ENCODE measurements at places on chromosomes 1 and 21.

DNA sequence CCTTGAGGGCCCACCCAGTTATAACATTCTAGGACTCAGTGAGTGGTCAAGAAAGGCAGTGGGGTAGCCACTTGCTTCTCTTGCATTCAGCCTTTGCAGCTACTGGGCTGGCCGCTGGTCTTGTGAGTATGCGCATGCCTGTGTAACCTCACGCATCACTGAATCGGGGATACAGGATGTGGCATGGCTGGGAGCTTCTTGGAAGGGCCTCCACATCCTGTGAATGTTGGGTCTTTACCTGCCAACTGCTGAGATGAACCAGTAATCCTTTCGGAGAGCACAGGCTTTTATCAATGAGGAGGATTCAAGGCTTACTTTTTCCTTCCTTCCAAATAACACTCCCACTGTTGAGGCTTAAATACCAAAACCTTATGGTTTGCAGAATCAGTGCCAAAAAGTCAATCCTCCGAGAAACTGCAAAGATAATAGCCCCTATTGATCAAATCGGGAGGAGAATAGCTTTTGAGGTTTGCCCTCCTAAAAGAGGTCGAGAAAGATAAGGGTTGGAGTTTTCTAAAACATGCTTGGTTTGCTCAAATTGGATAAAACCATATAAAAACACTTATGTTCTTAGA lies 198.9 kb upstream of the UBE2U start:
- DNase-seq = peak; percentile 20

- DNase-seq = no peak
These were observed 100.1 kb upstream of the GADD45A start for GRCh38 chr1:67584938-67585337.

- peak; percentile 25 for DNase-seq
These were observed 810 bp downstream of the SLC19A1 start for GRCh38 chr21:45541221-45542039.

DNA sequence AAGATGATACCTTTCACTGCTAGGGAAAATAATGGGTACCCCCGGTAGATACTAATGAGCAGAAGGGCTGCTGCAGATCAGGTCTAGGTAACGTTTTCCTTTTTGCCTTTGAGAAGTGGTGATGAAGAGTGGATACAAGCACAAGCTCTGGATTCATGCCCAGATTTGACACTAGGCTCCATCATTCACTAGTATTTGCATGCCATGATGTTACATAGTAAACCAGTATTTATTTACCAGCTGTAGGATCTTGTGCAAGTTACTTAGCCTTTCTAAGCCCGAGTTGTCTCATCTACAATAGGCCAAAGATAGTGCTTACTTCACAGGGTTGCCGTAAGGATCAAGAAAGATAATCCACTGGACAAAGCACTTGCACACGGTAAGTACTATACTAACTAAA lies 14.2 kb downstream of the PTPN14 start:
- DNase-seq = no peak

- DNase-seq = no peak
These were observed 19.5 kb downstream of the C1orf174 start for GRCh38 chr1:3880429-3881192.

- no peak for DNase-seq
These were observed 80.0 kb downstream of the EPS15 start for GRCh38 chr1:51439053-51439452.

DNA sequence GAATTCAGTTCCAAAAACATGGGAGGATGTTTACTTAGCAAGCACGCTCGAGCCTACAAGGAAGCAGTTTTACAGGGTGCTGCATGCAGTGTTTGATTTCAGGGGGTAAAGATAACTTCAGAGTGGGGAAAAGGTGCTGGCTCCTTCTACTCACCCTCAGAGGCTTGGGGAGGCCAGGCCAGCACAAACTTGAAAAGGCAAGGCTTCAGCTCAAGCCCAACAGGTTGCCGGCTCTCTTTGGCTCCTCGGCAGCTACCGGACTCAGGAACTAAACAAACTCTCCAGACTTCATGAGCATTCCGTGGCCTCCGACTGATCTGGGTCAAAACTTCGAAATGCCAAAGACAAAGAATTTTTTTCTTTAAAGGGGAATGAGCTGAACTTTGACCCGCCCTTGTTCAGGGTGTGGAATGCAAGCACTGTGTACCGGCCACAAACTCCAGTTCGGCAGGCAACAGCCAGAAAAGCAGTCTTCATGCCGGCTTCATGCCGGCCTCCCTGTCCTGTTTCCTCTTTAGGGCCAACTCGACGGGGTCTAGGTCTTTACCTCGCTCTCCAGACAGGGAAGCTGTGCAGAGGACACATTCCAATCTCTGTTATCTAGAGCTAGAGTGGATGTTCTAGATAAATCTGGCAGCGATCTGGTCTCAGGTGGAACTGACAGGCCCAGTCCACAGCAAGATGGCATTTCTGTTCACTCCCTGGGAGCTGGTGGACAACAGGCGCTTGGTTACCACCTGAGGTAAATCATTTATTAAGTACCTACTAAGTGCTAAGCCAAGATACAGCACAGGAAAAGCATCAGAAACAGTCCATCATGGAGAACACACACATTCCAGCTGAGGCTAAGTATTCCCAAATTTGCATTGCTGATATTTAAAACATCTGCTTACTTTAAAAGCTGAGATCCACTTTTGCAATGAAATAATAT lies 75.0 kb downstream of the CD46 start:
- DNase-seq = no peak

GRCh38 chr21:42834726-42835191 lies 44.6 kb downstream of the WDR4 start:
- no peak for DNase-seq

DNA sequence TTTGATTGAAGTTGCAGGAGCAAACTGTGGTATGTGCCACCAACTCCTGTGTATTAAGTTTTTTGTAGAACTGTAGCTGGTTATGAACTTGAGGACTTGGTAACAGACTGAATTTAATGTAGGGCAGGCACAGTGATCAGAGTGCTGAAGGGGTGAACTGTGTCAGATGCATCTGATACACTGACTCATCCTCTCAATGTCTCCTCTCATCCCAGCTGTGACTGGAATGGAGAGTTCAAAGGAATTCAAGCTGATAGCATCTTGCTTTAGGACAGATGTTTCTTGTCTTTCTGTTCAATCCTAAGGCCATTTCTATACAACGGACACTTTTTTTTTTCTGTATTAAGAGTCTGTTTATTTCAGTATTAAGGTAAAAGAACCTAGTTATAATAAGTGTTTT lies 25.0 kb upstream of the GBP1 start:
- no peak for DNase-seq

GRCh38 chr1:4631321-4631720 lies 23.1 kb upstream of the AJAP1 start:
- no peak for DNase-seq

GRCh38 chr1:220892997-220893700 lies 13.9 kb downstream of the HLX start:
- peak; percentile 46 for DNase-seq

- DNase-seq = no peak
These were observed 6.0 kb upstream of the ACTRT2 start for GRCh38 chr1:3015269-3015635.

- DNase-seq = no peak
These were observed 398.8 kb downstream of the TGFB2 start for GRCh38 chr1:218743861-218744505.

DNA sequence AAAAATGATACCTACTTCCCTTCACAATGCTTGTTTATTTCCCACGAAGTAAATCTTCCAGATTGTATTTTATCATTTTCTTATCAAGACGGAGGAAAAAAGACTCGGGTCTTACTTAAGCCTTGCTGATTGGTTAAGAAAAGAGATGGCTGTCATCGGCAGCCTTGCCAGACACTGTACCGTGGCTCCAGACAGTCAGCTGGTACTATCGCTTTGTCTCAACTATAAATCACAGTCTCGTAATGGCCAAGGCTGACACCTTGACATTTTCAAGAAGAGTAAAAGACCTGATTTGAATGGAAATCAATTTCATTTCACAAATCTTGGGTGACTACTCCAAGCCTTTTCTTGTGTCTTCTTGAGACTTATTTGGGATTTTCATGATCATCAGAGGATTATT lies 868.0 kb downstream of the USP25 start:
- no peak for DNase-seq

- DNase-seq = no peak
These were observed 2.2 kb downstream of the SFPQ start for GRCh38 chr1:35190784-35191183.

- no peak for DNase-seq
These were observed 100.7 kb downstream of the KCNN3 start for GRCh38 chr1:154769193-154769895.

DNA sequence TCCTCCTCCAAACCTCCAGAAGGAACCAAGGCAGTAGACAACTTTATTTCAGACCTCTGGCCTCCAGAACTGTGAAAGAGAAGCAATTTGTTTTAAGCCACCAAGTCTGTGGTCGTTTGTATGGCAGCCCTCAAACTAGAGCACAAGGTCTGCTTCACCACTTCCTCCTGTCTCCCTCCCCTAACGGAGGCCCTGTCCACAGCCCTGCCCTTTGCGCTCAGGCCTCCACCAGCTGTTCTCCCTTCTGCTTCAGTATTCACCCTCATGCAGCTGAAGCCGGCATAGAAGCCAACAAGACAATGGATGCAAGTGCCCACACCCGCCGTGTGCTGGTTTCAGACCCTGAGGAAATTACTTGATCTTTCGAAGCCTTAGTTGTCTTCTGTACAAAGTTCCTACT lies 364.1 kb downstream of the HHAT start:
- no peak for DNase-seq

GRCh38 chr1:61724506-61724812 lies 482 bp downstream of the TM2D1 start:
- no peak for DNase-seq

- no peak for DNase-seq
These were observed 13.2 kb downstream of the TMEM269 start for GRCh38 chr1:42797979-42798378.

GRCh38 chr1:156646738-156647211 lies 4.9 kb downstream of the BCAN start:
- no peak for DNase-seq

- DNase-seq = peak; percentile 95
These were observed 31.8 kb upstream of the BCL10 start for GRCh38 chr1:85307987-85308832.

DNA sequence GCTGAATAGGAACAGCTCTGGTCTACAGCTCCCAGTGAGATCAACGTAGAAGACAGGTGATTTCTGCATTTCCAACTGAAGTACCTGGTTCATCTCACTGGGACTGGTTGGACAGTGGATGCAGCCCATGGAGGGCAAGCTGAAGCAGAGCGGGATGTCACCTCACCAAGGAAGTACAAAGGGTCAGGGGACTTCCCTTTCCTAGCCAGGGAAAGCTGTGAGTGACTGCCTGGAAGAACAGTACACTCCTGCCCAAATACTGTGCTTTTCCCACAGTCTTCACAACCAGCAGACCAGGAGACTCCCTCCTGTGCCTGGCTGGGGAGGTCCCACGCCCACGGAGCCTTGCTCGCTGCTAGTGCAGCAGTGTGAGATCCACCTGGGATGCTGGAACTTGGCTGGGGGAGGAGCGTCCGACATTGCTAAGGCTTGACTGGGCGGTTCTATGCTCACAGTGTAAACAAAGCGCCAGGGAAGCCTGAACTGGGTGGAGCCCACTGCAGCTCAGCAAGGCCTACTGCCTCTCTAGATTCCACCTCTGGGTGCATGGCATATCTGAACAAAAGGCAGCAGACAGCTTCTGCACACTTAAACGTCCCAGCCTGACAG lies 14.7 kb downstream of the CR1L start:
- DNase-seq = no peak

DNA sequence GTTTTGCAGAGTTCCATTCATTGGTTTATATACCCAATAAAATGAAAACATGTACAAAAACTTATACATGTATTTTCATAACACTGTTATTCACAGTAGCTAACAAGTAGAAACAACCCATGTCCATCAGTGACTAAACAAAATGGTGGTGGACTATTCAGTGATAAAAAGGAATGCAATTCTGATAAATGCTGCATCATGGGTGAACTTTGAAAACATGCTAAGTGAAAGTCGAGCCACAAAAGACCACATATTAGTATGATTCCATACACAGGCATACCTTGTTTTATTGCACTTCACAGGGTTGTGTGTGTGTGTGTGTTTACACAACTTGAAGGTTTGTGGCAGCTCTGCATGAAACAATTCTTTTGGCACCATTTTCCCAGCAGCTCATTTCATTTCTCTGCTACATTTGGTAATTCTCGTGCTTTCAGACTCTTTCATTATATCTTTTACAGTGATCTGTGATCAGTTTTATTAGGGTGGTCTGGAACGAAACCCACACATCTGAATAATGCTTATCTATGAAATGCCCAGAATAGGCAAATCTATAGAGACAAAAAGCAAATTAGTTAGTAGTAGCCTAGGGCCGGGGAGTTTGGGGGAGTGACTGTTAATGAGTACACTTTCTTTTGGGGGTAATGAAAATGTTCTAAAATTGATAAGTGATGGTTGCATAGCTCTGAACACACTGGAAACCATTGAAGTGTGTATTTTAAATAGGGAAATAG lies 27.2 kb downstream of the RNF11 start:
- no peak for DNase-seq

- no peak for DNase-seq
These were observed 39.4 kb upstream of the EPS15 start for GRCh38 chr1:51558375-51558924.

DNA sequence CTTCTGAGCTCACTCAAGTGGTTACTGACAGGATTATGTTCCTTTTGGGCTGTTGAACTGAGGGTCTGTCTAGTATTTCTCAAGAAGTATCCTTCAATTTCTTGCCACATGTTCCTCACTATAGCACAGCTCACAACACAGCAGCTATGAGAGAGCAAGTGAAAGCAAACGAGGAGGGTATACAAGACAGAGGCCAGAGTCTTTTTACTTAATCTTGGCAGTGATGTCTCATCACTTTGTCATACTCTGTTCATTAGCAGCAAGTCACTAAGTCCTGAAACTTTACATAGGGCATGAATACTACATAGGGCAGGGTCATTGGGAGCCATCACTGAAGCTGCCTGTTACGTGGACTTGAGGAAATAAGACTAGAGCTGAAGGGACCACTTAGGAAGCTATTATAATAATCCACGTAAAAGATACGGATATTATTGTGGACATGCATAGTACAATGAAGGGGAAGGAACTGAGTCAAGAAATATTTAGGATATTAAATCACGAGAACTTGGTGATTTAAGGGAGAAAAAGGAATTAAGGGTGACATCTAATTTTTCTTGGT lies 63.7 kb downstream of the SLC30A7 start:
- DNase-seq = no peak

DNA sequence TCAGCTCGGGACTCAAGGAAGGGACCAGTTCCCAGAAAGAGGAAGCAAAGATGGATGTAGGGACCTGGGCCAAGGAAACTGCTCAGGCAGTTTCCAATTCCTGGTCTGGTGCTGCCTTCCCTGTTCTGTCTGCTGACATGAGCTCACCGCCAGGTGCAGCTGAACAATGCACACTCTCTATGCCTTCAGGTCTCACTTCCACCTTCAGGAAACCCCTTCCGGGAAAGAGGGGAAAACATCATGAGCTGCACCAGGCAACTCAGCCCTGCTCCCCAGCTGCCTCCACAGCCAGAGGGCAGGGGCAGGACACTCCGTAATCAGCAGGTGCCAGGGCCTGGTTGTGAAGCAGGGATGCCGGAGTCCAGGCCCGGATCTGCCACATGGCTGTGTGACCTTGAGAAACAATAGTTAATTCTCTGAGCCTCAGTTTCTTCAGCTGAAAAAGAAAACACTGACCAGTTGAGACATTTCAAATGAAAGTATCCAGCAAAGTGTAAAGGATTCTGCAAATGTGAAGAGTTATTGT lies 27.8 kb downstream of the SMIM12 start:
- DNase-seq = no peak

- DNase-seq = no peak
These were observed 58.3 kb downstream of the RGS2 start for GRCh38 chr1:192867180-192867579.

- no peak for DNase-seq
These were observed 462.0 kb upstream of the RUNX1 start for GRCh38 chr21:35510957-35511695.
